ENCODE measurements at places on chromosomes 7 and 10.

DNA sequence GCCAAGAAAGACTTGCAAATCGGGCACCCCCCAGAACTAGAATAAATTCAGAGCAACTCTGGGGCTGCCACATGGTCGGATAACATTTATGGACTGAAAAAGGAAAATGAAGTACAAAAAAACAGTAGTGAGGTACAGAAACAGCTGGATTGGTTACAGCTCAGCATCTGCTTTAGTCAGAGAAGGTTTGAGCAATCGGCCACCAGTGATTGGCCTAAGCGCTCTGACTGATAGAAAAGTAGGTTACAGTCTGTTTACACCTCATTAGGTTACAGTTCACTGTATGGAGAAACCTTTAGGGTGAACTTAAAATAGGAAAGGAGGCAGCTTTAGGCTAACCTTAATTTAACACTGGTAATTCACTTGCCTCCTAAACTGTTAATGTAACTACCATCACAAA, 102.0 kb upstream of the DKK1 start:
- no peak for DNase-seq

DNA sequence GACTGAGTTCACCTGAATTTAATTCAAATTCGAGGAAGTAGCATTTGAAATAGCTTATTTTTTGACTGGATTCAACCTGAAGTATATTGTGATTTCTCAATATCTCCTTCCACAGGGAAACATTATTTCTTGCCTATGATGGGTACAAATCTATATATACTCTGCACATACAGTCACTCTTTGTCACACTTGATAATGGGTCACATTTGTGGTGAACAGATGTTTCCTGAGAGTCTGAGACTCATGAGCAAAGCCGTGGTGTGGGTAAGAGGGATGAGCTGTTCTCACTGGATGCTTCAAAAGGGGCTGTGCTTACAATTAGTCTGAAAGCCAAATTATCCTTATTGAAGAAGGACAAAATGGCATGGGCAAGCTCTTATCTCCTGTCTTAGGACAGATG, 18.0 kb upstream of the TBXAS1 start:
- DNase-seq = no peak

DNA sequence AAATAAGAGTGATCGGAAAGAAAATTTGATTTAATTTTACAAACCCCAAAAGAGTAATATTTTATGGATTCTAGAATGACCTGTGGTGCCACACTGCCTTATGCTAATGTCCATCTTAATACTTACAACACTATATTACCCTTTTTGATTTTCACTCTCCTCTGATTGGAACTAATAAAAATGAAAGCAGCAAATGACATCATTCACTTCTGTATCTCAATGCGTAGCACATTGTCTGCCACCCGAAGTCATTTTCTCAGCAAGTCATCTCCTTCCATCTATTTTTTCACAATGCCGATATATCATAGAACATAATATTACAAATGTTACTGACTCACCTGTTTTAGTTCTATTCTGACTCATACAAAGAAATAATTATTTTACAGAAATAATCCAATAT, 127.5 kb upstream of the PCLO start:
- no peak for DNase-seq

DNA sequence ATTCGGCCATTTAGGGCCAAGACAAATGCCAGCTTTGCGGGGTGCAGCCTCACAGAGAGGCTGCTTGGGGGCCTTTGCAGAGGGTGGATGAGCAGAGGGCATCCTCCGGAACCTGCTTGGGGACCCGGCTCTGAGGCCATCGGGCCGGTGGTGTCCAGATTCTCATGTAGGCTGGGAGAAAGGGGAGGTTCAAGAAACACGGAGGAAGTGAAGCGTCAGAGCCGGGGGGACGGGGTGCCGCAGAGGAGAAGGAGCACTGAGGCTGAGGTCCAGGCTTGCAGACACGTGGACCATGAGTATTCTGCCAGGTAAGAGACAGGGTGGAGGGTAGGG, 150.7 kb upstream of the SHH start:
- no peak for DNase-seq

- no peak for DNase-seq
Measured at GRCh38 chr7:105403128-105403527, 14.4 kb upstream of the SRPK2 start.

GRCh38 chr10:132945894-132946255, 3.5 kb upstream of the CFAP46 start:
- no peak for DNase-seq

- DNase-seq = no peak
Measured at GRCh38 chr7:93146472-93147141, 1.6 kb downstream of the SAMD9L start.

DNA sequence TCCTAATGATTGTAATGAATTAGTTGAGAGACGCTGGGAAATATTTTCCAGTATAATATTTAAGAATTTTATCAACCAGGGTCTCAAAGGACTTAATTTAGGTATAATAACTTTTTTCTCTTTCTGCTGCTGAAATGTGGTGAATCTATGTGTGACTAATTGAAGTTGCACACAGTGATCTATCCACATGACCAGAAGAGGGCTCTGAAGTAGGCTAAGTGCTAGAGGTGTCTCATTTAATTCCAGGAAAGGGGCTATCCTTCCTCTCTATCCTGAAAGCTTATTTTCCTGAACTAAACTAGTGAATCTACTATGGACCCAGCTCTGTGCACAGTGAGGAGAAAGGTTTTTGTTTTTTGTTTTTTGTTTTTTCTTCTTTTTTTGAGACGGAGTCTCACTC, 294.4 kb upstream of the MYO3A start:
- no peak for DNase-seq

DNA sequence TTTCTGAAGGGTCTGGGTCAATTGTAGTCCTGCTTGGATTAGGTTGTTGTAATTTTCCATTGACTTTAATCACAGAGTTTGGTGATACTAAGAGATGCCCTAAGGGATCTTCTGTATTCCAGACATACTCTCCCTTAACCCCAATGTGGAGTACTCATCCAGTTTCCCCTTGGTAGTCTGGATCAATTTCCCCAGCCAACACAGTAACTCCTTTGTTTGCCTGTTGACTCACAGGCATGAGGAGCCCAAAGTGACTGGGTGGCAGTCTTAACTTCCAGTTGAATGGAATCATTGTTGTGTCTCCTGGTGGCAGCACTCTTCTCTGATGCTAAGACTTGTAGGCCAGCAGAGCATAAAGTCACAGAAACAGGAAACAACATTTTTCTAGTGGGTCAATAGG, 41.5 kb upstream of the PIK3CG start:
- no peak for DNase-seq

GRCh38 chr10:118922226-118922625, 107.3 kb upstream of the NANOS1 start:
- DNase-seq = no peak

GRCh38 chr10:60962946-60963345, 19.0 kb upstream of the RHOBTB1 start:
- DNase-seq = no peak

GRCh38 chr7:101562531-101563197, 66.4 kb downstream of the MYL10 start:
- DNase-seq = no peak

DNA sequence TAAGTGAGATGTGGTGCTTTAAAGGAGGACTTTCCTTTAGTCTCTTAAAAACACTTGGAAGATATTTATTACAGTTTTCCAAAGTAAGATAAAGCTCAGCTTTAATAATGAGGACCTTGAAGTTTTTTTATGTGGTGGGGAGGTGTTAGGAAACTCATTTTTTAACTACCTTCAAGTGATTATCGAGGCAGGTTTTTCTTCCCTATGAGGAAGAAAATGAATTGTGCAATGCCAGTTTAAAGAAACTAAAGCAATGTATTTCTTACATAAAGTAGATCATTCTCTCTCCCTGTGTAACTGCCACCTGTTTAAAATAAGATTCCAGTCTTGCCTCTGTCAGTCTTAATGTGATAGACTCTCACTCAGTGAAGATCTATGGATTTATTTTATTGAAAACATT, 27.9 kb downstream of the ZEB1 start:
- no peak for DNase-seq

DNA sequence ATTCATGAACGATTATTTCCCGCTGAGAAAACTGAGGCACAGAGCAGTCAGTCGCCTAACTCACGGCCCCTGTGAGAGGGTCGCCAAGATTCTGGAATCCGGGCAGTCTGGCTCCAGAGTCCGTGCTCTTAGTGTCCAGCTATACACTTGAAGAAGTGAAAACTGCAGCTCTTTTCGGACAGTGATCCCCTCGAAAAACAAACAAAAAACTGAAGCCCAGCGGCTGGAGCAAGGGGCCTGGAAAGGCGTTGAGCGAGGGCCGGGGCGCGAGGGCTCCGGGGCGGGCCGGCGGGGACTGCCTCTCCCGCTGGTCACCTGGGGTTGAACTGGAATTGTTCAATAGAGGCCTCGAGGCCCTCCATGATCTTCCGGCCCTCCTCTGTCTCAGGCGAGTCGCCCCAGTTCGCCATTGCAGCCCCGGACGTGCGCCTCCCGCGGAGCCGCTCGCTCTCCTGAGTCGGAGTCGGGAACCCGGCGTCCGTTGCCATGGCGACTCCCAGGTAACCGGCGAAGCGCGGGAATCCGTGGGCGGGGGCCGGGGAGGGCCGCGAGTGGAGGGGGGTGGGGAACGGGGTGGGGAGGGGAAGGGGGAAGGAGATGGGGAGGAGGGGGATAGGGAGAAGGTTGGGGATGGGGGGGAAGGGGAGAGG, 881 bp downstream of the C10orf67 start:
- DNase-seq = peak; percentile 82

DNA sequence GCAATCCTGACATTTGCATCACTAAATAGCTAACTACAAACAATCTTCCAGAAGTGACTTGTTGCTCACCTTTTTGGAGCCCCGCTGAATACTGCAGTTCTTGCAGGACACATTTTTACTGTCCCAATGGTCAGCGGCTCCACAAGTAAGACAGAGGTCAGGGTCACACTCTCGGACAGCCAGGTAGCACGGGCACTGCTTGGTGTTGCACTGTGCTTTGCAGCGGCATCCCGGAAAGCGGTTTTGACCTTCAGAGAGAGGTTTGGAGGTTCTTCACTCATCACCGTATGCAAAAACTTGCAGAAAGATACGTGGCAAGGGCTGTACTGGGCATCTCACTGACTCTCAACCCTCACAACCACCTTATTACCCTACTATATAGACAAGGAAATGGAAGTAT, 70.2 kb downstream of the EZH2 start:
- no peak for DNase-seq

DNA sequence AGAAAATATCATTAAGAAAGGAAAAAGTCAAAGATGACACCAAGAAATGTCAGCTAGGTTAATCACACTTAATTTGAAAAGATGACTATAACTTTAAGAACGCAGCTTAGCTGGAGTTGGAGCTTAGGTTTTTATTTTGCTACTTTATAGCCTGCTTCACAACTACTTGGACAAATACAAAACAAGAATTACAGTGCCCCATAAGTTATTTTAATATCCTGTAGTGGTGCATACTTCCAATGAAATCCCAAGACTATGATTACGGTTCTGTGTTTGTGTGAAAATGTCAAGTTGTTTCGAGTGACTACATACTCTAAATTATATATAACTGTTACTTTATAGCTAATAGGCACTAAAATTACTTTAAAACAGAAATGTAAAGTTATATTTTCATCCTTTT, 244.6 kb upstream of the MGMT start:
- no peak for DNase-seq

- no peak for DNase-seq
Measured at GRCh38 chr10:17031637-17032635, 97.7 kb downstream of the CUBN start.

- peak; percentile 27 for DNase-seq
Measured at GRCh38 chr10:113187063-113187777, 237.2 kb downstream of the TCF7L2 start.

- DNase-seq = no peak
Measured at GRCh38 chr7:78368771-78369170, 570.2 kb downstream of the PHTF2 start.

- no peak for DNase-seq
Measured at GRCh38 chr7:152313217-152313616, 122.6 kb downstream of the KMT2C start.

GRCh38 chr7:44637788-44638594, 31.6 kb downstream of the OGDH start:
- no peak for DNase-seq

GRCh38 chr7:148987751-148988512, 40.4 kb downstream of the PDIA4 start:
- DNase-seq = peak; percentile 57

DNA sequence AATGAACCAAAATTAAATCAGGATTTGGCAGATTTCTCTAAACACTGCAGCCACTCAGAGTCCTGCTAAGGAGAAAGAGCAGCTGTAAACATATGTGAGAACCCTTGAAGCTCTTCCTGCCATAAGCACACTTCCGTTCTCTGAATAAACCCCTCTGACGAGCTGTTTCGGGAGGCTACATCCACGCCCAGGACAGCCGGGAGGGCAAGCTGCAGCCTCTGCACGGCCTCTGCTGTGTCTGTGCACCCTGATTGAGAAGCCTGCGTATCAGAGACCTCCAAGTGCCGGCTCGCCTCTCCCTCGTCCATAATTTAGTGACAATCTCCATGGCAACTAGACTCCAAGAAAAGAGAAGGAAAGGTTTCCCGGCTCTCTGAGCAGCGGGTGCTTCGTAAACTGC, 114.4 kb downstream of the PTPRN2 start:
- no peak for DNase-seq

All from NCI-H146 (cell line).